ENCODE measurements at places on chromosomes 7 and 10. TPM values are rescaled to one million over a fixed set of nuclear protein-coding genes. Genes with fewer than 3 reads are reported as not detected.

CRHR2 gene
- not detected for total RNA-seq

GRCh38 chr10:132192076-132192975 lies 5.6 kb downstream of the DPYSL4 start:
- H3K27me3 ChIP-seq = peaks cover 17% of the 10 kb centered on the region
- no peaks in the 10 kb centered on the region for H3K4me1 ChIP-seq

LMOD2 gene
- total RNA-seq = not detected

- no peaks in the 10 kb centered on the region for H3K36me3 ChIP-seq
- peaks cover 16% of the 10 kb centered on the region for H3K27me3 ChIP-seq
- H3K27ac ChIP-seq = no peak overlapping the region
- DNase-seq = no peak
- H3K4me3 ChIP-seq = no peak overlapping the region
These were observed 30.7 kb upstream of the ZNF92 start for GRCh38 chr7:65342723-65343629.

DNA sequence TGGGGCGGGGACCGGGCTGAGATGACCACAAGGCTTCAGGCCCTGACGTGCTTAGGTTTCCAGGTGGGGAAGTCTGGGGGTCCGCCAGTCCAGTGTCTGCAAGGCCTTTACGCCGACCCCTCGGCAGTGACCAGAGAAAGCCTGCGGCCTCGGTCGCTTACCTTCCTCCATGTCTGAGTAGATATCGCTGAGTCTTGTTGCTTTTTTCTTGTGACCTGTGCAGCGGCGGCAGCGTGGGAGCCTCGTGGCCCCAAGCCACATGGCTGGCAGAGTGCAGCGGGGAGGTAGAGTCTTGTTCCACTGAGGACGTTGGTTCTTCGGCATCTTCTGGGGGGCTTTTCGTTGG lies 329 bp downstream of the NOLC1 start:
- no peak for DNase-seq
- H3K27ac ChIP-seq = peak overlapping the region; percentile 95
- H3K4me3 ChIP-seq = peak overlapping the region; percentile 96
- peaks cover 38% of the 10 kb centered on the region for H3K4me1 ChIP-seq
- H3K27me3 ChIP-seq = no peaks in the 10 kb centered on the region
- peaks cover 36% of the 10 kb centered on the region for H3K36me3 ChIP-seq

CCDC201 gene
- total RNA-seq = not detected

DNA sequence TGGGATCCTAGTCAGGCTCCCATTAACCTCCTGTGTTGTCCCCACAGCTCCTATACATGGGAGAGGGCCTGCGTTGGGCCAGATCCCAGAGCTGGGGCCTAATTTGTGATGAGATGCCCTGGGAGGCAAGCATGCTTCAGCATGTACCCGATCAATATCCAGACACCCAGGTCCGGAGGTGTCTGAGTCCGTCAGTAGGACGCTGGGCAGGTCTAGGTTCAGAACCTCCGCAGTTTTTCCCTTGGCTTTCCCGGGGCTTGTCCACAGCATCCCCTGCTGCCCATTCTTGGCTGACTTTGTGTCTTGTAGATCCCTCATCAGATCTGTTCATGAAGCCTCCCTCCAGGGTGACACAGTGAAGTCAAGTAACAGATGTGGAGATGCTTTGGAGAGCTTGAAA lies 32.7 kb upstream of the RBAK start:
- H3K27ac ChIP-seq = no peak overlapping the region
- H3K4me1 ChIP-seq = no peaks in the 10 kb centered on the region
- DNase-seq = no peak
- peaks cover 26% of the 10 kb centered on the region for H3K36me3 ChIP-seq
- no peak overlapping the region for H3K4me3 ChIP-seq
- H3K27me3 ChIP-seq = no peaks in the 10 kb centered on the region

DNA sequence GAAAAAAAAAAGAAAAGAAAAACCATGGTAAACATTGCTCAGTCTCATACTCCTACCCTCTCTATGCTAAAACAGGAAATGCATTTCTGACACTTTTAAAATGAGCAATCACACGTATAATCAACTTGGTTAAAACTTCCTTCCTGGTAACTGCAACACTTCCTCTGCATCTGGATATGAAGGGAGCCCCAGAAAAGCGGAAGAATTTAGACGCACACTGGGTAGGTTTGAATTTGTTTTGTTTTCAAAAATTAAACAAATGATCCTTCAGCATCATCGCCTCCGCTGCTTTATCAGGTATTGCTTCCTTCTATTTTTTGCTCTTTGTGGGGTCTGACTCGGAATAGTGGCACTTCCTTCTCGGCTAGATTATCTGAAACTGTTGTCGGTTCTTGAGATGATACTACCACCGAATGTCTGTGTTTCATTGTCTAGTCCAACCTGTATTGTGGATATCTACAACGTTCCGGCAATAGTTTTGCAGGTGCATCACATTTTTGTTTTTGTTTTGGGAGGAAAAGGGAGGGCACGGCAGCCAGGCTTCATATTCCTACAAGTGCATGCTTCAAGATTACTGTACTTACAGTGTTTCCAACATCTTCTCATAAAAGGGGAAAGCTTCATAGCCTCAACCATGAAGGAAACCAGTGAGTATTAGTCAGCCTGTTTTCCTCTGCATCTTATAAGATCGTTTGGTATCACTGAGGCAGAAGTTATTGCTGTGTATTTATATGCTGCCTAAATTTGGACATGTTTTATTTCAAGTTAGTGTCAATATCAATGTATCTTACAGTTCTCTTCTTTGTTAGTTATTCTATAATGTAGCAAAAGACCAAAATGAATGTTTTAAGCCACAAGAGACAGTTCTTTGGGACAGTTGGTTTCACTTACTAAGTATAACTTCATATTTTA lies at the start of gene PIK3CG:
Gene PIK3CG, plus strand, starts transcription at position 153 of the 912 bp plus-strand sequence. CDS start 2,280 bp downstream, outside the sequence.
- peaks cover 5% of the 10 kb centered on the region for H3K36me3 ChIP-seq
- H3K27me3 ChIP-seq = no peaks in the 10 kb centered on the region
- H3K27ac ChIP-seq = peak within 1 kb of the TSS; percentile 93
- H3K4me3 ChIP-seq = peak within 1 kb of the TSS; percentile 92

GRCh38 chr10:132684164-132684891 lies 101.6 kb downstream of the NKX6-2 start:
- H3K4me1 ChIP-seq = peaks cover 42% of the 10 kb centered on the region
- peak overlapping the region; percentile 1 for H3K4me3 ChIP-seq
- no peaks in the 10 kb centered on the region for H3K27me3 ChIP-seq
- no peaks in the 10 kb centered on the region for H3K36me3 ChIP-seq
- peak overlapping the region; percentile 58 for H3K27ac ChIP-seq

FAM25A gene
- not detected for total RNA-seq

DNA sequence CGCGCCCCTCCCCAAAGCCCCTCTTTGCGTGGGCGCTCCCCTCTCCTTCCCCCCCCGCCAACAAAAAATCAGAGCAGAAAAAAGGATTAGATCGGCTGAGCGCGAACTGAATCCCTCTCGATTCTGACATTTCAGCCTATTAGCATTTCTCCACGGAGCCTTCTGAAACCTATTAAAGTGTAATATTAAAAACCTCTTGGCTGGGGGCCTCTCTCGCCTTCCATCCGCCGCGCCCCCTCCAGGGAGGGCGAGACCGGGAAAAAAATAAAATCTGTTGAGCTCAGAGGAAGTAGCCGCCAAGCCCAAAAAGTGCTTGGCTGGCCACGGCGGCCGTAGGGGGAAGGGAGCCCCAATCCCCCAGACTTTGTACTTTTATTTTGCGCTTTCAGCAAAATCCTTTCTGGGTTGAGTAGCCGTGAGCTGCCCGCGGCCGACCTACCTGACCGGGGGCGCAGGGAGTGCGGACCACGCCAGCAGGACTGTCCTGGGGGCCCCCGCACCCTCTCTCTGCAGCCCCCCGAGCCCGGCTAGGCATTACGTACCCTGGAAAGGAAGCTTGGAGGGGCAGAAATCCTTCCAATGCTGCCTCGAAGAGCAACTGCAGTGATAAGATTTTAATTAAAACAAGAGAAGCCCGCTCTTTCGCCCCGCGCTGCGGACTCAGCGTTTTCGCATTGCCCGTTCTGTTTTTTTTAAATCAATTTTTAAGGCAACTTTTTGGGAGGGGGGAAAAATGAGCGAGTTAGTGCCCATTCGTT lies 1.3 kb upstream of the TNRC18 start:
- no peaks in the 10 kb centered on the region for H3K36me3 ChIP-seq
- peak overlapping the region; percentile 37 for H3K27ac ChIP-seq
- no peak for DNase-seq
- H3K4me1 ChIP-seq = peaks cover 28% of the 10 kb centered on the region
- H3K4me3 ChIP-seq = peak overlapping the region; percentile 84

DNA sequence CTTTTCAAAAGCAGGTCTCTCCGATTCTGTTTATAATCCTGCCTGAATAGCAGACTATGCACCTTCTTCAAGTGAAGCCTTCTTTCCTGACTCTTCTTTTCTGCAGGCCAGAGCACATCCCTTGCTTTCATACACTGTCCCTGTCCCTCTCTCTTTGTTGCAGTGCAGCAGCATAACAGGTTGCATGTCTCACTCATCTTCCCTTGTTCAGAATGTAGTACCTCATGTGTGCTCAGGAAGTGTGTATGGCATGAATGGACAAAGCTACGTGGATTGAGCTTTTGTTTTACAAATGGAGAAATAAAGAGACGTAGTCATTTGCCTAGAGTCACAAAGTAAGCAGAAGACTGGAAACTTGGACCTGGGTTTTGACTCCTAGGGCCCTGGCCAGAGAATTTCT lies 68.0 kb downstream of the PTPRZ1 start:
- no peaks in the 10 kb centered on the region for H3K27me3 ChIP-seq
- no peak overlapping the region for H3K27ac ChIP-seq
- no peak for DNase-seq
- no peaks in the 10 kb centered on the region for H3K4me1 ChIP-seq
- no peak overlapping the region for H3K4me3 ChIP-seq

CPA4 gene
- not detected for total RNA-seq

GRCh38 chr7:3301831-3302618 lies 973 bp downstream of the SDK1 start:
- H3K27ac ChIP-seq = no peak overlapping the region
- DNase-seq = no peak
- peaks cover 47% of the 10 kb centered on the region for H3K27me3 ChIP-seq
- H3K4me3 ChIP-seq = peak overlapping the region; percentile 70
- no peaks in the 10 kb centered on the region for H3K36me3 ChIP-seq
- peaks cover 13% of the 10 kb centered on the region for H3K4me1 ChIP-seq

HYAL4 gene
- not detected for total RNA-seq

DNA sequence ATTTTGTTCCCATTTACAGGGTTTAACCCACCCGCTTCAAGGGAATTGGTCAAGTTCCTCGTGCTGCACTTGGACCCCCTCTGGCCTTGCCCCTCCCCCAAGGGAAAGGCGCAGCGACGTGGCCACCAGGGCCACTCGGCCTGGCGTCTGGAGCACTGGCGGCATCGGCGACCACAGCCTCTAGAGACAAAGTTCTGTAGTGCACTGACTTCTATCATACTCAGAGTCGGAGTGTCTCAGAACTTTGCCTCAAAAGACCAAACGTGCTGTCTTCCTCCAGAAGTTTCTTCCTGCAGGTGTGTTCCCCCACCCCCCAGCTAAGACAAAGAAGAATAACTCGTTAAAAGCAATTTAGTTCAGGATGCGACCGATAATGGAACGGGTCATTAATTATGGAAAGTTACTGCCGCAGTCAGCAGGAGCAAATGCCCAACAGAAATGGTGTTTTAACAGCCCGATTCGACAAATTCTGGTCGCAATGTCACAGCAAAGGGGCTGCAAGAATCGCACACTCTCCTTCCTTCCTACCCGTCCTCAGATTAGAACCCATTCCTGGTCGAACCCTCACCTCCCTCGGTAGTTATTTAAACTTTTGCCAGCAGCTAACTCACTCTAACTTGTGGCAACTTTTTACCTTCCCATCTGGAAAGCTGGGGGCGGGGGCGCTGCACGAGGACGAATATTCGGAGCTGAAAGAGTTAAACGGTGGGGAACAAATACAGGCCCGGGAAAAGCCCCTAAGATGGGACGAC lies 202.1 kb upstream of the NFE2L3 start:
- peaks cover 37% of the 10 kb centered on the region for H3K27me3 ChIP-seq
- peak overlapping the region; percentile 91 for H3K4me3 ChIP-seq
- H3K27ac ChIP-seq = no peak overlapping the region

GRCh38 chr7:917255-918117 lies 37.0 kb downstream of the ADAP1 start:
- H3K27me3 ChIP-seq = no peaks in the 10 kb centered on the region
- H3K27ac ChIP-seq = peak overlapping the region; percentile 59
- DNase-seq = peak; percentile 35
- H3K36me3 ChIP-seq = no peaks in the 10 kb centered on the region

DNA sequence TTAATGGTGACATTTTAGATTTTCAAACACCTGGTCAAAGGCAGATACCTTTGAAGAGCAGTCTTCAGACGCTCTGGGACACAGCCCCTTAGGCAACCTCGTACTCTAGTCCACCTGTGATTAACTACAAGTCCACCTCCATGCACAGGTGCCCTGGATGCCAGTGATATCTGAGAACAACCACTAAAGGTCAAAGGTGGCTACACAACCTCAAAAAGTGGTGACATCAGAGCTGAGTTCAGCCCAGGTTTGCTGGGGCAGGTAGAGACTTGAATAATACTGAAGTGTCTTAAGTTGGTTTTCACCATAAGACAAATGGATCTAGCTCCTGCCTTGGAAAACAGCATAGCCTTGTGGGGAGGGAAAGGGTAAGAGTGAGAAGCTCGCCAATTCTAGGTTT lies 143.4 kb upstream of the ADO start:
- H3K27ac ChIP-seq = no peak overlapping the region
- no peaks in the 10 kb centered on the region for H3K27me3 ChIP-seq
- H3K4me1 ChIP-seq = peaks cover 17% of the 10 kb centered on the region
- no peaks in the 10 kb centered on the region for H3K36me3 ChIP-seq
- DNase-seq = no peak

DNA sequence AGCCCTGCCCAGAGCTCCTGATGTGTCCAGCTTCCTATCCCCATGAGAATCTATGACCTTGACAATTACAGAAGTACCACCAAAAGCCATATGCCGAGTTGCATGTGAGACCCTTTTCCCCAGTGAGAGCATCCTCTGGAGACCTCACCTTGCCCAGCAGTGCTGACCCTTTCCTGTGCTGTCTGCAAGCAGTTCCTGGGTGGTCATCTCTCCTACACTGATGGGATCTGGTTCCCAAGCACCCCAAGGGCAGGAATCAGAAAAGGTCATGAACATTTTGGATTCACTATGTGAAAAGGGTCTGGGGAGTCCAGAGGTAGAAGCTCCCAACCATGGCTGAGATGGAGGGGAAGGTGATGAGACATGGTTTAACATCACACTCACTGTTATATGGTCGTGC lies 18.2 kb downstream of the SFTPD start:
- peaks cover 21% of the 10 kb centered on the region for H3K27me3 ChIP-seq
- no peaks in the 10 kb centered on the region for H3K4me1 ChIP-seq
- DNase-seq = no peak
- H3K4me3 ChIP-seq = no peak overlapping the region
- H3K36me3 ChIP-seq = no peaks in the 10 kb centered on the region
- no peak overlapping the region for H3K27ac ChIP-seq

GRCh38 chr7:150404172-150404804 lies 25.2 kb downstream of the ZNF775 start:
- H3K27ac ChIP-seq = peak overlapping the region; percentile 81
- H3K36me3 ChIP-seq = peaks cover 5% of the 10 kb centered on the region

GET4 gene
- total RNA-seq = 42.8 TPM

PNLIPRP3 gene
- total RNA-seq = not detected

PNLIPRP2 gene
- total RNA-seq = not detected

- peaks cover 48% of the 10 kb centered on the region for H3K27me3 ChIP-seq
- H3K4me3 ChIP-seq = no peak overlapping the region
- DNase-seq = no peak
These were observed 2.5 kb downstream of the JCAD start for GRCh38 chr10:30056767-30057355.

- H3K27ac ChIP-seq = no peak overlapping the region
- no peak for DNase-seq
- H3K4me1 ChIP-seq = peaks cover 6% of the 10 kb centered on the region
- H3K4me3 ChIP-seq = no peak overlapping the region
- H3K27me3 ChIP-seq = peaks cover 18% of the 10 kb centered on the region
- H3K36me3 ChIP-seq = no peaks in the 10 kb centered on the region
These were observed 101.1 kb downstream of the TNS3 start for GRCh38 chr7:47480576-47481538.
